Activated T-cell treated with anti-CD3 and anti-CD28 coated beads, Interleukin-2, amount 50 U/mL, for 4 hours (primary cell): ENCODE measurements at places on chromosomes 16 and 17. TPM values are rescaled to one million over a fixed set of nuclear protein-coding genes. Genes with fewer than 3 reads are reported as not detected.

DNA sequence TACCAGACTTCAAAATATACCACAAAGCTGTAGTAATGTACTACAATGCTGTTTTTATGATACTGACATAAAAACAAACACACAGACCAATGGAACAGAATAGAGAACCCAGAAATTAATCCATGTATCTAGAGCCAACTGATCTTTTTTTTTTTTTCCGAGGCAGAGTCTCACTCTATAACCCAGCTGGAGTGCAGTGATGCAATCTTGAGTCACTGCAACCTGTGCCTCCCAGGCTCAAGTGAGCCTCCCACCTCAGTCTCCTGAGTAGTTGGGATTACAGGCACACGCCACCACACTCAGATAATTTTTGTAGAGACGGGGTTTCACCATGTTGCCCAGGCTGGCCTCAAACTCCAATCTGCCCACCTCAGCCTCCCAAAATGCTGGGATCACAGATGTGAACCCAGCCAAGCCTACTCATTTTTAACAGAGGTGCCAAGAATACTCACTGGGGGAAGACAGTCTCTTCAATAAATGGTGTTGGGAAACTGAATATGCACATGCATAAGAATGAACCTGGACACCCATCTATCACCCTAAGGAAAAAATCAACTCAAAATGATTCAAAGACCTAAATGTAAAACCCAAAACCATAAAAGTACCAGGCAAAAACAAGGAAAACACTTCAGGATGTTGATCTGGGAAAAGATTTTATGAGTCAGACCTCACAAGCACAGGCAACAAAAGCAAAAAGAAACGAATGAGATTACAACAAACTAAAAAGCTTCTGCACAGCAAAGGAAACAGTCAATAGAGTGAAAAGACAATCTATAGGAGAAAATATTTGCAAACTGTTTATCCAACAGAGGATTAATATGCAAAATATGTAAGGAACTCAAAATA lies 63.1 kb downstream of the STX8 start:
- no peak for DNase-seq

GRCh38 chr16:81473066-81473488 lies 28.5 kb downstream of the CMIP start:
- no peak for DNase-seq

DNA sequence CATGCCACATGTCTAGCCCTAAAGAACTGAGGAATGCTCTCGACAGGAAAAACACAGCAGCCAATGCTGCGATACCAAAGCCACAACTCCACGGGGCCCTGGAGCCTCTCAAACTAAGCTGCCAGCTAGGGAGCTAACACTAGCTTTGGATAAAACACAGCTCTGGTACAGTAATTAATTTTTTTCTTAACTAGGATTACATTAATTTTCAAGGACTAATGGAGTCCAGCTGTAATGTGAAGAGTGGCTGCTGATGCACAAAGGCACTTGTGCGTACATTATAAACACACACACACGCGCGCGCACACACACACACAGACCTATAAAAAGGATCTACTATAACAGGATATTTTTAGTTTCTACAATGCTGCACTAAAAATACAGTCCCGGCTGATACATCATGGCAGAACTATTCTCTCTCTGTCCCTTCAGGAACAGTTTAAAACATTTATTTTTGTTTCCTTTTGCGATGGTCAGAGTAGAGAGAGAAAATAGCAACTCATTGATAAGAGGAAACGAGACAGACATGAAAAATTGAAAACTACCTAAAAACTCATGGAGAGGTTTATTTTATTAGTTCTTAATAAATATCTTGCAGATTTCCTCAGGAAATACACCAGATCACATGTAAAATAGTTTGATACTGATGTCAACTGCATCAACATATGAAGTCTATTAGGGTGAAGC lies 88.5 kb downstream of the SMG6 start:
- no peak for DNase-seq

DNA sequence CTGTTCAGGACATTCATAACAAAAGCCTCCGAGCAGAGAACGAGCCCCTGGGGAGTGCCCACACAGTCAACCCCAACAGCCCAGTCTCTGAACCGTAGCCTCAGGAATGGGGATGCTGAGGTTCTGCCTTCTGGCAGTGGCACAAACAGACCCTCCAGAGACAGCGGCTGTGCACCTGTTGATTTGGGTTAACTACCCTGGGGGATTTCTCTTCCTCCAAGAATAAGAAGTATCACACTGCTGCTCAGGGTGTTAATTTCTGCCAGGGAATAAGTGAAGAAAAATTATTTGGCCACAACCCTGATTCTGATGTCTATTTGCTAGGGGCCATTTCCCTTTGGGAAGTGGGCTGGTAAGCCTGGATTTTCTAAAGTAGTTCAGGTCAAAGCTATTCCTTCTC lies 51.0 kb upstream of the PIRT start:
- no peak for DNase-seq

DNA sequence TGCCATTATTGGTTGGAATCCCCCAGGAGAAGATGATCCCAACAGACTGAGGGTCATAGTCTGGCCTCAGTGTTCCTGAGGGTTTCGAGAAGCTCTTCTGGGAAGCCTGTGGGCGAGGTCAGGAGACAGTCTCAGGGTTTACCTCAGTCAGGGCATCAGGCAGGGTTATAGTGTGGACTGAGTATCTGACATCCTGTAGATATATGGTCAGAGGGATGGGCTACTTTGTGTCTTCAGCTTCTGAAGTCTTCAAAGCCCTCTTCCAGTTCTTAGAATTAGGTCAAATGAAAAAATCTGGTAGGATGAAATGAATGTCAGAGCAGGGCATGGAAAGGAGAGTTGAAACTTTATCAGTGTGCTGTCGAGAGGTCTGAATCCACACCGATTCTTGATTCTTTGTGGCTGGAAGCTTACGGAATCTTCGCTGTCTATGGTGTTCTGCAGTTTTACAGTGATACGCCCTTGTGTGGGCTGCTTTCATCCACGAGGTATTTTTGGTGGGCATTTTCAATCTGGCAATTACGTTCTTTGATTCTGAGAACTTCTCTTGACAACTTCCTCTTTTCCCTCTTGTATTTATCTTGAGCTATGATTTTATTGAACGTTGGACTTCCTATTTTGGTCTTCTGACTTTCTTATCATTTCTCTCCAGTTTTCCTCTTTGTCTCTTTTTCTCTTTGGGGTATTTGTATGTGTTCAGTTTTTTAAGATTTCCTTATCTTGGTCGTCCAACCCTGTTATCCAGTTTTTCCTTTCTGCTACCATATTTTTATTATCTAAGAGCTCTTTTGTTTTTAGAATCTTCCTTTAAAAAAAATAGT lies 30.4 kb downstream of the BPTF start:
- DNase-seq: no peak

- no peak for DNase-seq
Measured at GRCh38 chr16:17403859-17404545, 66.8 kb downstream of the XYLT1 start.

HEATR9 gene
- total RNA-seq: not detected

DNAH9 gene
- total RNA-seq: not detected

FSCN2 gene
- total RNA-seq: not detected
